ENCODE measurements at places on chromosomes 5 and 9.

GRCh38 chr5:107135391-107135790 is 535.3 kb downstream of the EFNA5 start:
- DNase-seq: peak; percentile 57

DNA sequence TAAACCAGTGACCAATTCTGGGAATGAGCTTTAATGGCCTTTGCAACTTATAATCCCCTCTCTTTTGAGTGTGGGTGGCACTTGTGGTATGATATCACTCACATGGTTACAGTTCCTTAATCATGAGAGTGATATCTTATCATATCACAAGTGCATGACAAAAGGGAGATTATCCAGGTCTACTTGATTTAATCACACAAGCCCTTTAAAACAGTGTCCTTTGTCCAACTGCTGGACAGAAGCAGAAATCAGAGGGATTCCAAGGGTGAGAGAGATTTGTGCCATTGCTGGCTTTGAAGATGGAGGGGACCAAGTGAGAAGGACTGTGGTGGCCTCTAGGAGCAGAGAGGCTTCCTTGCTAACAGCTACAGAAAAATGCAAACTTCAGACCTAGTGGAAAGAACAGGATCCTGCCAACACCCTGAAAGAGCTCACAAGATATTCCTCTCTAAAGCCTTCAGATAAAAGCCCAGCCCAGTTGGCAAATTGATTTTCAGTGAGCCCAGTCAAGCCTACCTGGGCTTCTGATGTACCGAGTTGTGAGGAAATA is 279.0 kb upstream of the TLE4 start:
- DNase-seq: no peak

DNA sequence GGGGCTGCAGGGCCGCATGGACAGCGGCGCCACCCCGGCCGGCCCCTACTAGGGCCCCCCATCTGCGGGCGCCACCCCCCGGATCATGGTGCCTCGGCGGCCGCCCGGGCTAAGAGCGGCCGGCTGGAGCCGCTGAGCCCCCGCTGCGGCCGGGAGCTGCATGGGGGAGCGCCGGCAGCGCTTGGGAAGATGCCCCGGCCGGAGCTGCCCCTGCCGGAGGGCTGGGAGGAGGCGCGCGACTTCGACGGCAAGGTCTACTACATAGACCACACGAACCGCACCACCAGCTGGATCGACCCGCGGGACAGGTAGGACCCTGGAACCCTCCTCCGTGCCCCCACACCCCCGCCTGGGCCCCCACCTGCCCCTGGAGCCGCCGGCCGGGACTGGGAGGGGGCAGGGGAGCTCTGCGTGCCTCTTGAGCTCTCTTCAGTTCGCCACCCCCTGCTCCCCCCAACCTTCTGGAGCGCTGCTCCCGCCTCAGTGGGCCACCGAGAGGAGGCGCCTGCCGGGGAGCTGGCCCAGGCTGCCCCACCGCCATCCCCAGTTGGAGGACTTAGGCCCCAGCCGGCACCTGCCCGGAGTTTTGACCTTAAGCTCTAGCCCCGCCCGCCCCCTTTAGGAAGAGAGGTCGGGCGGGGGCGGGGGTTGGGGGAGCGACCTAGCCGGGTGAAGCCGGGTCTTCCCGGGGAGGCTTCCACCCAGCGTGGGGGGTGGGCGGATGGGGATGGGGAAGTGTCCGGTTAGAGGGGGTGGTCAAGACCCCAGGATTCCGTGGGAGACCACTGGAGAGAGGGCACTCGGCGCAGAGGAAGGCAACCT is 730 bp downstream of the WWC1 start:
- peak; percentile 56 for DNase-seq

GRCh38 chr5:143056792-143057579 is 286.8 kb downstream of the ARHGAP26 start:
- DNase-seq: no peak

DNA sequence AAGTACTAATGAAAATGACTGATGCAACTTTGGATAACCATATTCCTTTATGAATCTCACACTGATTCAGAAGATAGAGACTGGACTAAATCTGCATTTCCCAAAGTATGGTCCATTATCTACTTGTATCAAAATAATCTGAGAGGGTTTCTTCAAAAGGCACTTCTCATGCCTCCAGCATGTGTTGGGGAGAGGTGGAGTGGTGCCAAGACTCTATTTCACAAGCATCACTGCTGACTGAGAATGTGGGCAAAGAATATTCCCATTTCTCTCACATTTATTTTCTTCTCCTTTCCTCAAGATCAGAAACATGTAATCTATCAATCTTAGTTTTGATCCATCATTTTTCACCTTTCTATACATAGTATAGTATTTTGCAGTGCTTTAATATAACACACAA is 135.4 kb downstream of the GABRB2 start:
- DNase-seq: no peak

DNA sequence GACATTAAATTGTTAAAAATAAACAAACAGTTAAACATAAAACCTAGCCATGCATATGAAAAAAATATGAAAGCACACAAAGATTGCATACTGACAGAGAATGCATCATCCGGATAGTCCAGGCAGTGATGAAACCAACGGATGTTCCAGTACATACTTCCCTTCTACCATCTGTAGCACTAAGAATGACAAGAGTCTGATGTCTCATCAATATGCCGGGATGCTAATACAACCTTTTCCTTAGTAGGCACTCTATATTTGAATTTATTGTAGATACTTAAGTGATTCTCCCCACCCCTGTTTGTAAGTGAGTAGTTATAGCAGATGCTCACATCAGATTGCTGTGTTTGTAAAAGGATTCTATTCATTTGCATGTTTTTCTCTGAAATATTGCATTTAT is 571.2 kb upstream of the WWC1 start:
- DNase-seq: peak; percentile 65

- DNase-seq: no peak
These were observed 103.8 kb upstream of the PTGER4 start for GRCh38 chr5:40575921-40576320.

- no peak for DNase-seq
These were observed 94.9 kb downstream of the HTR4 start for GRCh38 chr5:148559461-148559860.

DNA sequence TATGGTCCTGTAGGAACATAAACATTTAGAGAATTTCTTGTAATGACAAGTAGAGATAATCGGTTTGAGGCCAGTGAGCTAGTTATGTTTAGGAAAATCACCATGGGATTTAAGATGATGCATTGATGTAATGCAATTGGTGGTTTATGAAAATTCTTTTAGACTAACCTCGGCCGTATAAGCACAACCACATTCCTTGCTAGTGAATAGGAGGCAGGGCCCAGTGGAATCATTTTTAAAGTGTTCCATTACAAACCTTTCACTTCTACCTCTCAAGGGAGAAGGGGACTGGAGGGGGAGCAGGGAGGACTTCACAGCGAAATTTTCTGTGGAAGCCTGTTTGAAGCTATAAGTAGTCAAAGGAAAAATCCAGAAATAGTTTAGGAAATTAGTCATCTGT is 71.8 kb upstream of the NFIL3 start:
- peak; percentile 78 for DNase-seq

DNA sequence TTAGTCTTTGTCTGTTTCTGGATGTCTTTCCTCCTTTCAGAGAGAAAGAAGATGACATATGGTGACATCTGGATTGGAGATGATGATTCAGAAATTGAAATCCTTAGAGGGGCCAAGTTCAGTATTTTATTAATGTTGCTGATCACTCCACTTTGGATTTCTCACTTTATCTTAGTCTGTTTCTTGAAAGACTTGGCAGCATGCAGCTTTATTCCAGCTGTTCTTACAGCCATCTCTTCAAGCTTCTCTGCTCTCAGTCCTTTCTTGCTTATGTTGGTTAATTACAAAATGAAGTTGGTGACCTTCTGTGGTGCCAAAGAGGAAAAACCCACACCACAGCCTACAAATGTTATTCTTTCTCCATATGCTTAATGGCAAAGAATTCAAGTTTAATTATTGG is 62.1 kb downstream of the SNCAIP start:
- no peak for DNase-seq

GRCh38 chr5:146447734-146448380 is 724 bp downstream of the TCERG1 start:
- DNase-seq: peak; percentile 80

GRCh38 chr9:13576101-13576500 is 296.6 kb upstream of the MPDZ start:
- DNase-seq: no peak

DNA sequence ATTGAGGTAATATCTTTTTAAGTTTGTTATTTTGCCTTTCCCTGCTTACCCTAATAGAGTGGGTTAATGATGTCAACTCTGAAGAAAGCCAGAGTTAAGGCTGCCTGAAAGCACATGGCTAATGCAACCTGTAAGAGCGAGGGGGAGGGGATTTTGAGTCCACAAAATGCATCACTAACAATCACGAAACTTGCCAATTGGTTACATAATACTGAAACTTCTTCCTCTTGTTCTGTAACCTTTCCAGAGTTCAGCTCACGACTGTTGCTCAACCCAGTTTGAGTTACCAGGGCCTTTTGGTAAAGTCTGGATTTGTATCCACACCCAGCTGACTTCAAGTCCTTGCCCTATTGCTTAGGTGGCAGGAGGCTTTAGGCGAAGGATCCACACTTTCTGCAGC is 308.8 kb downstream of the EFNA5 start:
- no peak for DNase-seq

DNA sequence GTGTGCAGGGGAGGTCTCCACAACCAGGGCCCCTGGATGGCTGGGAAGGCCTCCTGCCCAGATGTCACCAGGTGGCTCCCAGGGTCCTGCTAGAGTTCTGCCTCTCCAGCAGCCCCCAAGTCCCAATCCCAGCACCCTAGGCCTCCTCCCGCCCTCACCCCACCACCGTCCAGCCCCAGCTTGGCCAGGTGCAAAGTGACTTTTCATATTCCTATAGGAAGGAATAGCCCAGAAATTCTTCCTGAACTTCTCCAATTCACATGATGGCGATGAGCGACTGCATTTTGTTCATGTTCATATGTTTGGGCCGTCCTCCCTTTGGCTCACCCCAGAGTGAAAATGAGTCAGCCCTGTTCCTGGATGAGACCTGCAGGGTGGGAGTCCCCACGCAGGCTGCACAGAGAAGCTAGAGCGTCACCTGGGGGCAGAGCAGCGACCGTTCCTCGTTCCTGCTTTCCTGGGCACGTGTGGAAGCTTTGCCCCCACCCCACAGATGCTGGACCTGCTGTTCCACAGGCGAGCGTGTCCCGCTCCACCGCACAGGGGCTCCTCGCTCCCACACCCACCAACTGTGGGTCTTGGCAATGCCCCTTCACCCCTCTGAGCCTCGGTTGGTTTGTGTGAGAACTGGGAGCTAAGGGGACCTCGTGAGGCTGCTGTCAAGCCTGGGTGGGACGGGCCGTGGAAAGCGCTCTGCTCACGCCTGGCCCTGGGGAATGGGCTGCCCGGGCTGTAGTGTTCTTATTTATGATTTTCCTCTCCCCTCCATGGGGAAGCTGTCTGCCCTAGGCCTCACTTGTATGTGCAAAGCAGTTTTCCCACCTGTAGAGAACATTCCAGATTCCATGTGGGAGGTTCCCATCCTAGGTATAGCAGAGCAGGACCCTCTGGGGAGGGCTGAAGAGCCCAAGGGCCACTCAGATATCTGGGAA is 6.9 kb downstream of the MRPS2 start:
- DNase-seq: no peak

DNA sequence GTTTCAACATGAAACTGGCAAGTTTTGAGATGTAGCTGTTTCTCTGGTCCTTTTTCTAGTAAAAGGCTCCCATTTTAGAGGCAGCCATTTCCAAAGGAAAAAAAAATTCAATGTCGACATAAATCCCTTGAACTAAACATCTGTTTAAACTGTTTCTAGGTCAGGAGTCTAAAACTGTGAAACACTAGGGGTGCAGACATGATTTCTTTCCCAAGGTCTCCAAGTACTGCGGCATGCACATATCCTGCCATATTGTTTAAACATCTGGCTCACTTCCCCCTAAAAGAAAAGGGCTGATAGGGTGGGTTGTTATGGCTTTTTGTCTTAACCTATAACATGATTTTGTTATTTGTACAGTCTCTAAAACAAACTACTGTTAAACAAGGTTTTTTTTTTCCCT is 51.1 kb downstream of the NFIB start:
- DNase-seq: no peak

GRCh38 chr5:59768152-59769040 is 125.1 kb downstream of the PDE4D start:
- peak; percentile 74 for DNase-seq

GRCh38 chr5:172659909-172660628 is 19.0 kb downstream of the NEURL1B start:
- peak; percentile 87 for DNase-seq

- DNase-seq: peak; percentile 38
These were observed 9.9 kb upstream of the ALDOB start for GRCh38 chr9:101445353-101446029.

DNA sequence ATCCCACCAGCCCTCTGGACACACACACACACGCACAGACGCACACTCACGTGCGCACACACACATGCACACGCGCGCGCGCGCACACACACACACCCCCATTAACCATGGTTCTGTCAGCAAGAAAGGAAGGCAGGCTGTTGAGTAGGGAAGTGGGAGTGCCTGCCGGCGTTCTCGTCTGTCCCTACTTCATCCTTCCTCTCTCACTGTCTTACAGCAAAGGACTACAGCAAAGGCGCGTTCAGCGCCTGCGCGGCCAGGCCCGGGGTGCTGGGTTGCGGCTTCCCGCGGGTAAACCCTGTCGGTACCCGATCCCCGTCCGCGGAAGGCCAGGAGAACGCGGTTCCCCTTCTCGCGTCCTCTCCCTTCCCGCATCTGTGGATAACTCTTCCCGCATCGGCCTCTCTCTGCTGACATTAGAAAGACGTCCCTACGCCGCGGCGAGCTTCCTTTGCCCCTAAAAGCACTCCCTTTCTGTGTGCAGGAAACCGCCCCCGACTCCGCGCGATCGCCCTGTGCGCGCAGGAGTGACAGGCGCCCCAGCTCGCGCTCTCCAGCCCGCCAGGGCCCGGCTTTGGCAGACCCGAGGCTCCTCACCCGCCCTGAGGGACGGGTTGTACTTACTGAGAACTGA is 219.2 kb downstream of the AGTPBP1 start:
- DNase-seq: peak; percentile 29

DNA sequence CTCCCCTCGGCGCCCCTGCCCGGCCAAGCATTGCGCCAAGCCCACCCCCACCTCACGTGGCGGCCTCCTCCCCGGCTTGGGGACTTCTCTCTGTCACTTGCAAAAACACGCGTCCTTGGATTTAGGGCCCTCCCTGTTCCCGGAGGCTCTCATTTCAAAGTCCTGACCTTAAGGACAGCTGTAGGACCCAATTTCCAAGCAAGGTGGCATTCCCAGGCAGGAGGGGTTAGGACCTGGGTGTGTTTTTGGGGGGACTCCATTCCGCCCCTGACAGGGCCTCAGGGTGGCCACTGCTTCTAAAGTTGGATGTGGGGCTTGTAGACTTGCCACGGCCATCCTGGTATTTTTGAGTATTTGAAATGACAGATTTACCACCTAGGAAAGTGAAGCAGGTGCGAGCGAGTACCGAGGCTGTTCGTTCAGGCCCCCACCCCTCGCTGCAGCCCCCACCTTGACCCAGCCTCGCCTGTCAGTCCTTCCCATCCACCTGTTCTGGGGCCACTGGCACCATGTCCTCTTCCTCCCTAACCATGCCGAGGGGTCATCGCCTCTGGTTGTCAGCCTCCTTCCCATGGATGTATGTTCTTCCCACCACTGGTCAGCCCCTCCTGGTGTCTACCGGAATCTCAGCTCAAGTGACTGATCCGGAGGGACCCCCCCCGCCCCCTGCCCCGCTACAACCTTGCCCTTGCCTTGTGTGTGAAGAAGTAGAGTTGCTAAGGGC is 52.4 kb downstream of the MRPL36 start:
- DNase-seq: no peak

Measured in ELR (cell line).